Fibroblast of skin of left quadriceps (primary cell): ENCODE measurements at places on chromosomes 11 and 22.

DNA sequence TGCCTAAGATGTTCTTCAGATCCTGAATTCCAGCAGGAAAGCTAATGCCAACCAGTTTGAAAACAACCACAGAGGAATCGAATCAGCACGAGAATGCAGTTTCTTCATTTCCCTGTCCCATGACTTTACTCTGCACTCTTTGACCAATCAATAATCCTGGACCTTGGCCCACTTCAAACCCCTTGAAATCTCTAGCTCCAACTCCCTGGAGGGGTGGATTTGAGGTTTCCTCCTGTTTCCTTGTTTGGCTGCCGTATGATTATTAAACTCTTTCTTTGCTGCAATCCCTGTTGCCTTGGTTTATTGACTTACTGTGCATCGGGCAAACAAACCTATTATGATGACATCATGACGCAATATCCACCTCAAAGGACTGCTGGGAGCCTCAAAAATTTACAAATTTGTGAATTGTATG lies 109.3 kb downstream of the FBXO7 start:
- DNase-seq, result no peak

- DNase-seq, result no peak
Measured at GRCh38 chr11:132714859-132715440, 817.4 kb downstream of the OPCML start.

DNA sequence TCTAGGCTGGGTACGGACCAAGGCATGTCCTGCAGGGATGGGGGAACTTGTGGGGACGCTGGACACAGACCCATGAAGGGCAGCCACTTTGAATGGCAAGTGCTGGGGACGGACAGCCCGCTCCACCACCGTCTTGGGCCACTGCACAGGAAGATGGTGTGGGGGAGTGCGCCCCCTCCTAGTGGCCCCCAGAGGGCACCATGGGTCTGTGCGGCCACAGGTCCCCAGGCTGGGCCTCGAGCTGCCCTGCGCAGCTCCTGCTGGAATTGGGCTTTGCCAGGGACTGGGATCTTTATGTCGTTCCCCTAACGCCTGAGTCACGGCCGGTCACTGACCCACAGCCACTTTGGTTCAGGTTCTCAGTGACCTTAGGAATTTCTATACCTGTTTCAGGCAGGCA lies 44.4 kb downstream of the NAT10 start:
- DNase-seq, result no peak

DNA sequence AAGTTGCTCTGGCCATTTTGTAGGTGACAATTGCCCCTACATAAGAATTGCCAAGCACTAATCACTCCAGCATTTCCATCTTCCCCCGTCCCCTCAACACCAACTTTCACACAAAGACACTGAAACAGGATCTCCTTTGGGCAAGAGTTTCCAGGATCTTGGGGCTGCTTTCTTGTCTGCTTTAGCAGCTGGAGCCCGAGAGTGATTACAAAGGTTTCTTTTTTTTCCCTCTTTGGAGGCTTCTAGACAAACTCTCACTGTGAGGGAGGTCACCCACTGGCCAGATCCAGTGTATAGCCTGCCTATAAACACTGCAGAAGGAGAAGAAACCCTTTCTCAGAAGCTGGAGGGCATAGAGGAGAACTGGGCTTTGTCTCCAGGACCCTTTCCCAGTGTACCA lies 92.5 kb downstream of the APIP start:
- no peak for DNase-seq

DNA sequence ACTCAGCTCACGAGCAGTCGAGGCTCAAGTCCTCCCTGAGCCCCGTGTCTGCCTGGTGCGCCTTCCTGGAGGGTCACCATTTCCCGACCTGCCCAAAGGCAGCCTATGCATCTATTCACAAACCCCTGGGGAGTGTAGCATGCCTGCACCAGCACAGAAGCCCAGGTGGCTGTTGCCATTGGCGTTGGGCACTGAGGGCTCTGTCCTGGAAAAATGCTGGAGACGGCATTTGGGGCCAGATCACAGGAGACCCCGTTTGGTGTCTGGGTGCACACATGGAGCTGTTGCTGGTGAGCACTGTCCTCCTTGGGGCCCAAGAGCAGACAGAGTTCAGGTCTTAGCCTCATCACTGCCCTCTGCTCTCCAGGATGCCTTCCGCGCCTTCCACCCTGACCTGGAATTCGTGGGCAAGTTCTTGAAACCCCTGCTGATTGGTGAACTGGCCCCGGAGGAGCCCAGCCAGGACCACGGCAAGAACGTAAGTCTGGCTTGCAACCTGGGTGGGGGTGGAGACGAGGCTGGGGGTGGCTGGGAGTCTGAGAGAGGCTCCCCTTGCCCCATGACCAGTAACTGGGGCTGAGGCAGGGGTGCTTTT lies 9.4 kb downstream of the FADS2 start:
- no peak for DNase-seq

DNA sequence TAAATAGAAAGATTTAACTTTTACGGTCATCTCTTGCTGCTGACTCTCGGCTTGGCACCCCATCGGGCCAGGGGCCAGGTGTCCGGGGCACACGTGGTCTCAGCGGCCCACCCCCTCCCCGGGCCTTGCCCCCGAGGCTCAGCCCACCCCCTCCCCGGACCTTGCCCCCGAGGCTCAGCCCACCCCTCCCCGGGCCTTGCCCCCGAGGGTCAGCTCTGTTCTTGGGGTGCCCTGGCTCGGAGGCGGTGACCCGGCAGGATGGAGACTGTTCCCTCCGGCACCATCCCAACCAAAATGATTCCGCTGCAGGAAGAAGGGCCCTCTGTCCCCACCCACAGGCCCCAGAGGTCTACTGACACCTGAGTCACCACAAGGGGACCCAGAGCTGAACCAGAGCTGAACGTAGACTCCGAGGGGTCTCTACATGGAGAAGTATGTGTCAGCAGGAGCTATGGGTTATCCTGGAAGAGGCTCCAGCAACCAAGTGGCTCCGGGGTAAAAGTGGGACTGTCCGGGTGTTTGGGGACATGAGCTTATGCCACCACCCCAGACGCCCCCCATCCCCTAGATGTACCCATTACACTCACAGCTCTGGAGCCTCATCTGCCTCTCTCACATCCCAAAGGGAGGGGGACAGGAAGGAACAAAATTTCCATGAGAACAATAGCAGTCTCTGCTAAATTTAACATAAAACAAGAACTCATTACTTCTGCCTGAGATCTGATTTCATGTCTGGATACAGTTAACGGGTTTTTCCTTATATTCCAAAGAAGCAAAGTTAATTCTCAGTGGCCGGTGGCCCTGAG lies 38.4 kb downstream of the MACROD1 start:
- no peak for DNase-seq

GRCh38 chr22:19571207-19571795 lies 47.1 kb upstream of the CLDN5 start:
- DNase-seq, result no peak

DNA sequence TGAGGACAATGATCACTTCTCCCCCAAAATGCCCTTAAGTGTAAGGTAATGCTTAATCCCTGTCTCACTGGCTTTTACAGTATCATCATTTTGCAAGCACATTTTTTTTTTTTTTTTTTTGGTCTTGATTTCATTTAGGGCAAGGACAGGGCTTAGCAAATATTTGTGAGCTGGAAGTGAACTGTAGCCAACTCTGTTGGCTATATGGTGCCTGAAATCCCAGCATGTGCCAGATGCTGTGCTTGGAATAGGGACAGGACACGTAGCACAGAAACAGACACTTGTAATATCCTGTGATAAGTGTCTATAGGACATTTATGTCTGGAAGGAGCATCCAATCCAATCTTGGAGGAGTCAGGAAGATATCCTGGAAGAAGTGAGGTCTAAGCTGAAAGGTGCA lies 198.3 kb downstream of the NAV2 start:
- no peak for DNase-seq

GRCh38 chr11:128476729-128477128 lies 110.6 kb downstream of the ETS1 start:
- no peak for DNase-seq
